ENCODE measurements at places on chromosomes 4 and X.
A peak's percentile ranks its signal among the peaks of the same experiment; 100 is the strongest.

DNA sequence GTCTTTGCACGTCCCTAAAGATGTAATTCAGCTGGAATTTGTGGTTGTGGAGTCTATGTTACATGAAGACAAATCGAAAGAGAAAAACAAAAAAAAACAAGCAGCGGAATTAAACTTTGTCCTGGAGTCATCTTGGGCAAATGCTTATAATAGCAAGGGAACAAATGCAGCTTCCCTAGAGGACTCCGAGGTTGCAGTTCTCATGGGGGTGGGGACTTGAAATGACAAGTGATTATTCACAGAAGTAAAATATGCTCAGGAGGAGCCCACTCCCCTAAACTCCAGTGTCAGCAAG, 362.4 kb downstream of the ARHGAP24 start:
- DNase-seq: no peak

- DNase-seq: no peak
Observed at GRCh38 chr4:36392024-36392423, 110.6 kb downstream of the DTHD1 start.

- no peak for DNase-seq
Observed at GRCh38 chr4:141657550-141658250, 21.3 kb downstream of the IL15 start.

DNA sequence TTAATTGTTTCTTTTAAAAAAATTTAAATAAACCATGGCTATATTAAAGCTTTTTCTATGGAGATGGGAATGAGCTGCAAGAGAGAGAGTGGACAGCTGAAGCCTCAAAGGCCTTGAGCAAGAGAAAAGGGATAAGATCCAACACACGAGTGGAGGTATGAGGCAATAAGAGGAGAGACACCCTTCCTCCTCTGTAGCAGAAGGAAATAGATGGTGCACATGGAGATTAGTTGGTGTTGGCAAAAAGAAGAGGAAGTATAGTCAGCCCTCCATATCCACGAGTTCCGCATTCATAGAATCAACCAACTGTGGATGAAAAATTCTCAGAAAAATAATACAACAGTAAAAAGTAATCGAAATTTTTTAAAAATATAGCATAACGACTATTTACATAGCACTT, 3.2 kb downstream of the CXorf38 start:
- no peak for DNase-seq

DNA sequence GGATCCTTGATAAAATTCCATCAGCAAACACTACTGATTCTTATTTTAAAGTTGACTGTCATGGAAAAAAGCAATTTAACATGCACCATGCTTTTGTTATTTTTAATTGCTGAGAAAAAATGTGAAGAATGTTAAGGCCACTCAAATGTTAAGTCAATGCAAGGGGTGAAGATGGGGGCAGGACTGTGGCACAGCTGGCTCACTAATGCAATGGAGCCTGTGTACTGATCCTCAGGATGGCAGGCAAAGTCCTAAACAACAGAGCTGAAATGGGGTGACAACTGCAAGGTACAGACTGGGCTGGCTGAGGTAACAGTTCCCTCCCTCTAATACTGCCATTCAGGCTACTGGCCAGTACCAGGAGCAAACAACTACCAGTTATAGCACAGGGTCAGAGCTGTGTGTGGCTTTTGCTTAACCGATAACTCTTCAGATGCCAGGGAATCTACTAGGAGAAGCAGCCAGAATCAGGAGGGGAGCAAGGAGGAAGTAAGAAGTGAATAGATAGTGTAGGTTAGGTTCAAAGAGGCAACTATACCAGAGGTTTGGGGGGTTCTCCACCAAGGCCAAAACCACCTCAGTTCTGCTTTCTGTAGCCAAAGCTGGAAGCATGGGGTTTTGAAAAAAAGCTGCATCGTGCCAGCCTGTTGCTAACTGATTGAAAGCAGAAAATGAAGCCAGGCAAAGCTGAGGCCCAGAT, 372.6 kb downstream of the OPHN1 start:
- no peak for DNase-seq

DNA sequence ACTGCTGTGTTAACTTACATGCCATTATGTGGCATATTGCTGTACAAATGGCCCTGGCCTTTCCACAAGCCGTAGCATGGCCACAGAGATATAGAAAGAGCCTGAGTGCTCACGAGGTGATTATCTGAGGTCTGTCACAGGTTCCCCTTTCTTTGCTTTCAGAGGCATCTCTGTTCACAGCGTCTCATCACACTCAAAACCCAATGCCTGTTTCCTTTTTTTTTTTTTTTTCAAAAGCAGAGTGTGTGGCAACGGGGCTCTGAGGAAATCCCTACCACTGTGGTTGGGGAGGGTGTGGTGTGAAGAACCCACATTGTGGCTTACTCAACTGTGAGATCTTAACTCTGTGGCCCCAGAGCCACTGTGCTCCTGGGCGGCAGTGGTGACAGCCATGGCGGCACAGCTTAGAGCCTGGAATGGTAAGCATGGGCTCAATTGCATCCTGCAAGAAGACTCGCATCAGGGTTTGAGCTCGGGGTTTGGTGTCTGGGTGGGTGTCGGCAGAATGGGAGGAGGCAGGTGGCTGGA, 30.8 kb downstream of the RTL5 start:
- peak; percentile 52 for DNase-seq

GRCh38 chrX:153806999-153807575, 12.6 kb downstream of the SSR4 start:
- DNase-seq: no peak

DNA sequence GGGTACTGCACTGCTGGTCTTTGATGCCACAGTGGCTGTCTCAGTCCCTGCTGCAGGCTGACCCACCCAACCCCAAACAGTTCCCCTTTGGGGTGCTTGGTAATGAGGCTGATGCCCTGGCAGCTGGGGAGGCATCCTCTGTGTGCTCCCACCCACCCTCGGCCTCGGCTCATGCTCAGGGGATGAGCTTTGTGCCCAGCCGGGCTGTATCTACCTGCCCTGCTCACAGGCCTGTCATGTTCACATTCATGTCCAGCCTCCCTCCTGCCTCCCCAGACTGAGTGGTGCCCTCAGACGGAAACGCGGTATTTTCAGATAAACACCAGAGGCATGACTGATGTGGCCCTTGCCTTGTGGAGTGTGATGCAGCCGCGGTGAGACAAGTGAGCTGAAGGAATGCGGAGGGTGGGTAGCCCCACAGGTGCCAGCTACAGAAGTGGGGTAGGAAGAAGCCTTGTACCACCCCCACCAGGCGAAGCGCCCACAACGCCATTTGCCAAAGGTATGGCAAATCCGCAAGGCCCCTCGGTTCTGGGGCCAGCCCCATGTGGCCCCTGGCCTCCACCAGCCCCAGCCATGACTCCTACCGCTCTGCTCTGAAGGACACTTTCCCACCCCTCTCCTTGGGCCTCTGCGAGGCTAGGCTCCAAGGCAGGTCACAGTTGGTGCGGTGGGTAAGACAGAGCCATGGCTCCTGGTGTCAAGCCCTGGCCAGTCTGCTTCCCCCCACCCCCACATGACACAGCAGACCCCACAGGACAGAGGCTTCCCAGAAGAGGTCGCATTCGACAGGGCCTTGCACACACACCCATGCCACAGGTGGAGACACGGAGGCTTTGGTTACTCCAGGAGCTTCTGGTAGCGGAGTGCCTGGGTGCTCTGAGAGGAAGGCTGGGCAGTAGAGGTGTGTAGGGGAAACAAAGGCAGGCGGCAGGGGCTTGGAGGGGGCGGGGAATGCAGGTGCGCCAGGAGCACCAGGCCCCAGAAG, 1.8 kb upstream of the RENBP start:
- no peak for DNase-seq

DNA sequence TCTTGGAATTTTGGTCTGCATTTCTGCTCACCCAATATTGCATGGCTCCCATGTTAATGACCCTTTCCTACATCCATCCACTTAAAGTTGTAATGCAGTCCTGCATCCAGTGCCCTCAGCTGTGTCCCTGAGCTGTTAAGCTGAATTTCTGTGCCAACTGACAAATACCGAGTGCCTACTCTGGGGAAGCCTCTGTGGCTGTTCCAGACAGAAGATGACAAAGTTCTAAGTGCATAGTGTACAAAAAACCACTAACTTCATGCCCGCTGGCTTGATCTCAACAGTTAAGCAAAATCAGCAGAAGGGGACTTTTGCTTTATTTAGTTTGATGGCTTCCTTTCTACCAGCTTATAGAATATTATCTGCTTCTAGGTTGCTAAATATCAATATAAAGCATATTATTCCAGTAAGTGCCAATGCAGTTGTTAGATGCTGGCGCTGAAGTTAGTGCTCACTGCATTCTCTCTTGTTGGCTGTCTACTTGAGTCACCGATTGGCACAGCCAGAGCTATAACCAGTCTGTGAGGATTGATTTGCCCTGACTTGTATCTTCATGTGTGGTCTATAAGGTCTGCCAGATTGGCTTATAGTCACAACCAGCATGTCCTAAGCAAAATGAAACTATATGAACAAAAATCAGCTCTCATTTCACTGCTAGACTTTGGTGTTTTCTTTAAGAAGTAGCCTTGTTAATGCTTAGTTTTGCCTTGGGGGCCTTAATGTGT, 98.9 kb downstream of the KLHL8 start:
- no peak for DNase-seq

GRCh38 chr4:104393655-104394324, 100.9 kb downstream of the CXXC4 start:
- no peak for DNase-seq

GRCh38 chrX:153766098-153766817, 2.2 kb downstream of the PLXNB3 start:
- DNase-seq: no peak

- DNase-seq: no peak
Observed at GRCh38 chr4:43778187-43778915, 670.3 kb downstream of the KCTD8 start.

- DNase-seq: no peak
Observed at GRCh38 chrX:23493941-23494374, 159.3 kb downstream of the PTCHD1 start.

- DNase-seq: no peak
Observed at GRCh38 chr4:56723201-56723605, 42.1 kb upstream of the HOPX start.

- DNase-seq: no peak
Observed at GRCh38 chr4:59091146-59092142, 1981.3 kb upstream of the IGFBP7 start.

DNA sequence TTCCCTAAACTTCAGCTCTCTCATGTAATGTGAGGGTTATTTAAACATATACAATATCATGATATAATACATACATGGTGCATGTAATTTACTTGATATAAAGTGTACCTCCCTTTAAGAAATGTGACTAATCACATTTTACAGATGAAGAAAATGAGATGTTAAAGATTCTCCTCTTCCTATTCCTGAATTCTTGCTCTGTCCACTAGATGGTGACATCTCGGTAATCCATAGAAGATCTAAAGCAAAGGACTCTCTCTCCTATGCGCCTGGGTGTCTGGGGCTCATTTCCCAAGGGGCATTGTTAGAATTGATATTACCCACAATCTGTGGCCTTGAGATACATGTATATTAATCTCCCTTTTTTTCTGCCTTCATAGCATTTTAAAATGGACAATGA, 804.9 kb downstream of the RAB28 start:
- no peak for DNase-seq

DNA sequence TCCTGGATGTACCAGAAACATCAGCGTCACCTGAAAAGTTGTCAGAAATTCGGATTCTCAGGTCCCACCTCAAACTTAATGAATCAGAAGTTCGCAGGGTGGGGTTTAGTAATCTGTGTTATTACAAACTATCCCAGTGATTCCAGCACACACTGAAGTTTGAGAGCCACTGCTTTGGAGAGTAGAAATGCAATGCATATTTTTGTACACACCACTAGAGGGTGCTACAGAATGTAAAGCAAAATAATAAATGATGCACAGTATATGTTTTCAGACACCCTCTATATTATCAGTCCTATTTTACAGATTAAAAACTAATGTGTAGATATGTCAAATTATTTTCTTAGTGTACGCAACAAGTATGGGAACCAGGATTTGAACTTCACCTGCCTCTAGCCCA, 2.4 kb upstream of the MORF4L2 start:
- no peak for DNase-seq

DNA sequence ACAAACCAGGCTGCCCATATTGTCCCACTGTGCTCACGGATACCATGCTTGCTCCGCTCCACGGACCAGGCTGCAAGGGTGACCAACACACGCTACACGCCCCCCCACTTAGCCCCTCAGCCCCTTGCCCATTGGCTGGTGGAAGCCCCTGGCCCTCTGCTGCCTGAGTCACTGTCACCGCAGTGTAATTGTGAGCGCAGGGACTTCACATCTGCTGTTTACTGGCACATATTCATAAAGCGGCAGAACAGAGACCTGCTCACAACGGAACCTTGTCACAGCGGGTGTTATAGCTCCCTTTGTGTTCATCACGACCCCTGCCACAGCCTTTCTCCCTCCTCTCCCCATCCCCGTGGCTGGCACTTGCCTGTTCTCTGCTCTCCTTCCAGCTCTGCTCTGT, 83.7 kb downstream of the PSAPL1 start:
- no peak for DNase-seq

DNA sequence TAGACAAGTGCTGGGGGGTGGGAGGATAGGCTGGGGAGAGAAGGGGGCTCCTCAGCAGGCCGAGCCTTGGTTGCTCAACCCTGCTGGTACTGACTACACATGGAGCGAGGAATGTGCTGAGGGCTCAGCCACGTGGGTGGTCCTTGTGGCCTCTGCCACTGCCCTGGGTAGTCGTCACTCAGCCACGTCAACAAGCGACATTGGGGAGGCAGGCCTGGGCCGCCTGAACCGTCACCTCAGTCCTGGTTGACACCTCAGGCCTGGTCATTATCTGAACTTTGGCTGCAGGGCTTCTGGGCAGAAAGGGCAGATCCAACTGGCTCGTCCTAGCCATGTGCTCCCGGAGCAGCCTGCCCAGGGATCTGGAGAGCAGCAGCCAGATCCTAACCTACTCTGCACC, 62.7 kb upstream of the GDPD2 start:
- DNase-seq: no peak

DNA sequence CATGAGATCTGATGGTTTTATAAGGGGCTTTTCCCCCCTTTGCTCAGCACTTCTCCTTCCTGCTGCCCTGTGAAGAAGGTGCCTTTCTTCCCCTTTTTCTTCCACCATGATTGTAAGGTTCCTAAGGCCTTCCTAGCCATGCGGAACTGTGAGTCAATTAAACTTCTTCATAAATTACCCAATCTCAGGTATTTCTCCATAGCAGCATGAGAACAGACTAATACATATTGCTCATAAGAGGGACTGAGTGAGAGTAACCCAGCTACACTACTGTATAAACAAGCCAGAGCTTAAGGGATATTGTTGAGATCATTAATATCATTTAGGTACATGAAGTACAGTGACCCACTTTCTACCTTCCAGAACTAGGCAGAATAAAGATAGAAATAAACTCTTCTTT, 102.9 kb downstream of the TEX13A start:
- DNase-seq: no peak

- no peak for DNase-seq
Observed at GRCh38 chrX:43456906-43457305, 199.2 kb upstream of the MAOA start.

Data from activated T-helper 1 cell treated with anti-CD3 and anti-CD28 coated beads, Interleukin-2, amount 50 U/mL, for 16 hours (primary cell).